ENCODE measurements at places on chromosomes 3 and 15. TPM values are rescaled to one million over a fixed set of nuclear protein-coding genes. Genes with fewer than 3 reads are reported as not detected.

KLHL18 gene
- 45.1 TPM for total RNA-seq

CYP1A1 gene
- 3.0 TPM for total RNA-seq

ZNF385D gene
- 3.8 TPM for total RNA-seq

CYP1A2 gene
- total RNA-seq: not detected

ATP13A4 gene
- total RNA-seq: 29.9 TPM

CORO2B gene
- 0.80 TPM for total RNA-seq

SPINK8 gene
- total RNA-seq: not detected

REC114 gene
- total RNA-seq: not detected

GRAMD2A gene
- total RNA-seq: 5.9 TPM
